ENCODE measurements at places on chromosomes 11 and 22.

DNA sequence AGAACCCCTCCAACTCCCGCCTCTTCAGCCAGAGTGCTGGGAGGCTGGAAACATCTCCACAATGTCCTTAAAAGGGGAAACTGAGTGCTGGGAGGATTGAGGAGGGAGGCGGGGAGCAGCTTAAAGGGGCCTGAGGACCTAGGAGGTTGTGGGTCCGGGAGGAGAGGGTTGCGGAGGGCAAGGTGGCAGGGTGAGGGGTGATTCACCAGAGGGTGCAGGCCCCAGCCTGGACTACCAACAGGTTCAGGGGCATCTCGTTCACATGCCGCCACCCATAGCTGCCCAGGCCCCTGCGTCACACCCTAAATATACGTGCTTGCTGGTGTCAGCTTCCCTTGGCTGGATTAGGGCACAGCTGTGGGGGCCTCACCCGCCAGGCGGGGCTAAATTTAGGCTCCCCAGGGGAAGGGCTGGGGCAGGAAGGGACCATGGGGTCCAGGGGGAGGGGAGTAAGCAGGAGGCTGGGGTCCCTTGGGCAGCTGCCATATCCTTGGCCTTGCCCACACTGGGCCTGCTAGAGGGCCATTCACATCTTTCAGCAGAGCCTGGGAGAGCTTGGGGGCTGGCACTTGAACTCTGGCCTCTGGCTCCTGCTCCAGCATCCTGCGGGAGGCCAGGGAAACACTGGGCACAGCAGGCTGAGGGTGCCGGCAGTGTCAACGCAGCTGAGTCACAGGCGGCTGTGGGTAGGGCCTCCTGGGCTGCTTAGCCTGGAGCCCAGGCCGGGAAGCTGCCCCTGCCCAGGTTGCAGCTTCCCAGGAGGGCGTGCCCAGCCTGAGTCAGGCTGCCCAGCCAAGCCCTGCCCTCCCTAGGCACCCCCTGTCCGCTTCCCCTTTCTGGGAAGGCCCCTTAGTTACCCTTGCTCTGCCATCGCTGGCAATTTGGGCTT, 1.3 kb downstream of the EHBP1L1 start:
- DNase-seq, result no peak

DNA sequence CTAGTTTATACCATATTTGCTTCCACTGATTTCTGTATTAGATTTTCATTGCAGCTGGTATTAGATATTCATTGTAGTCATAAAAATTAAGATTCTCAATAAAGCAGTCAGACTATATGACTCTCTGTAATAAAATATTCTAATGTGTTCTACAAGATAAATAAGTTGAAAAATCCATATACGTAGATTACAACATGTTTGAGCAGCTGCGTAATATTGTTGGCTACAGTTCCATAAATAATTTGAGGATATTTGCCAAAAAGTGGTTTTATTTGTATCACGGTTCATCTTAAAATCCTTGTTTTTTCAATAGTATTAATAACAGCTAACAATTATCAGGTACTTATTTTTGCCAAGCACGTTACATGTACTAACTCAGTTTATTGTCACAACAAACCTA, 668.6 kb upstream of the CCDC90B start:
- no peak for DNase-seq

- no peak for DNase-seq
These were observed 185.4 kb upstream of the CNTN5 start for GRCh38 chr11:98835335-98835734.

- DNase-seq, result no peak
These were observed 15.1 kb upstream of the ATXN10 start for GRCh38 chr22:45656577-45656976.

GRCh38 chr11:2775626-2776350, 76.0 kb upstream of the KCNQ1OT1 start:
- DNase-seq, result no peak

- no peak for DNase-seq
These were observed 112.6 kb downstream of the ARL14EP start for GRCh38 chr11:30435488-30435887.

DNA sequence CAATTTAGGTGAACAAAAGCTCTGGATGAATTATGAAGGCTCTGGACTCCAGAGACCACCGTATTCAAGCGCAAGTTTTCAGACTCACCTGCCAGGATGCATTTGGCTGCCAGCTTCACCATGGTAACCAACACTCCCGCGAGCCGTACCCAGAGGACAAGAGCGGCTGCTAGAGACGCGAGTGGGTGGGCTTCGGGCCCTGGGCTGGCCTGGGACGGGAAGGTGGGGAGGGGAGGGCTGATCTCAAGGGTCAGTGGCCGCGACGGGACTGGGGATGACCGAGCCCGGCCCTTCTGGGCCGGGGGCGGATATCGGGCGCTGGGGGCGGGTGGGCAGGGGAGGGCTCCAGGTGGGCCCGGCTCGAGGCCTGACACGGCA, 344 bp downstream of the IFT27 start:
- DNase-seq, result no peak

DNA sequence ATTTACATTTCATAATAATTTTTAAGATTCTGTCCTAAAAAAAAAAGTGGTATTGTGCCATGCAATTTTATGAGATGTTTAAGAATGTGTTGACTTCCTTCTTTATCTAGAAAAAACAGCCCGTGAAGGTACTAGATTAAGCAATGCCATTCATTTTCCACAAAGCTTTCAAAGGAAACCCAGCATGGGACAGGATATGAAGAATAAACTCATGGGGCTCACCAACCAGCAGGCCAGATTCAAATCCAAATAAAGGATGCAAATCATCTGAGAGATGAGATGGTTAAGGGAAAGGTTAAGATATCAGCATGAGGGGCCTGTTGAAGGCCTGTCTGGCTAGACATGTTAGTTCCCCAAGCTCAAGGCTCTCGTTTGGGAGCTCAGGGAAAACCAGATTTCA, 199.1 kb downstream of the SWAP70 start:
- no peak for DNase-seq

GRCh38 chr11:68891351-68891948, 12.2 kb downstream of the MRPL21 start:
- DNase-seq, result no peak

DNA sequence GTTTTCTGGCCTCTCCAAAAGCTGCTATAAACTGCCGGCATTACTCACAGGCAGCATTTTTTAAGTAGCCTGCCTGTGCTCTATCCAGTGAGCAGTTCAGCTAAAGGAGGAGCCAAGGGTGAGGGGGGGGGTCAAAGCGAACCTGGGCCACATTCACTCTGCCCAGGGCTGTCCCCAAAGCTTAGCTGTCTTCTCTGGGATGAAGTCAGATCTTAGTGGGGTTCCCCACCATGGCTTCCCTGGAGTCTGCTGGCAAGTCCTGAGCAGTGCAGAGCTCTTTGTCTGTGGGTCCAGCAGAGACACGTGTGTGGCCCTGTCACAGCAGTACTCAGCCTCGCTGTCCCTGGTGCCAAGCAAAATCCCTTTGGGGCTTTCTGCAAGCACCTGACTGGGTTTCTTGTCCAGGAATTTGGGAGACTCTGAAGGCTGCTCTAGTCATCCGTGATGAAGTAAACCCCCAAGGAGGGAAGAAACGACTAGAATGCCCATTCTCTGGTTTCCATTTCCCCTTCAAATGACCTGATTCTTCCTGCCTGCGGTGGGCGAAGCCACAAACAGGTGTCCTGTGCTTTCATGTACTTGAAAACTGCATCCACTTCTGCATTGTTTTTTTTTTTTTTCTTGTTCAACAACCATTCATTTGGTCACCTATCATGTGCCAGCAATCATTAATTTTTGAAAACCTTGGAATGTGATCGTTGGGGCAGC, 2.6 kb downstream of the KCNJ5 start:
- no peak for DNase-seq

GRCh38 chr22:28269277-28269676, 350.2 kb upstream of the PITPNB start:
- no peak for DNase-seq

DNA sequence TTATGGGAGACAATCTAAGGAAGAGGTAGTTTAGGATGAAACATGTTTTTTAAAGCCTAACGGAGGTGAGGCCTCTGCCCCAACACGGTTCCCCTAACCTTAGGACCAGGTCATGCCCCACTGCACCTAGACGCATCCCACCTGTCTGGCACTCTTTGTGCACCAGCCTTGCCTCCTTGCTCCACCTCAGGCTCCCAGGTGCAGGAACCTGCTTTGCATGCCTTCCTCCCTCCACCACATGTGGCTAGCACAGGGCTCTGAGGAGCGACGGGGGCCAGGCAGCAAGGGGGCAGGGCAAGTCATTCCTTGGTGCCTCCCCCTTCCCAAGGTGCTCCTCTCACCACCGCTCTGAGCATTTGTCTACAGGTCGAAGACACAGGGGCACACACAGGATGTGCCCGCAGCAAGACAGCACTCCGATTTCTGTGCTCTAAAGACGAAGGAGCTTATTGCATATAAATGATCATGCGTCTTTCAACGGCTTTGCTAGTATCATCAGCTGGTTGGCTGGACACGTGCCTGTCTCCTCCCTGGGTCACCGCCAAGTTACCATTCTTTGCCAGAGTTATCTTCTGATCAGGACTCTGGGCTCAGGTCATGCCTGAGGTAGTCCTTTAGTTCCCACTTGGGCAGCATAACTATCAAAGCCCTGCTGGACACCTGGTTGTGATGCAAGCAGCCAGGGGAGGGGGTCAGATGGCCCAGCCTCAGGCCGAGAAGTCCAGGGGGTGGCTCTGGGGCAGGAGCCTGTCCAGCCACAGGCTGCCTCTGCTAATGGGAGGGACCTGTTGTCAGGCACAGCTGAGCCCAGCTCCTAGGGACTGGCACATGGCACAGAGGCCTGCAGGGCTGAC, 172.0 kb upstream of the NTM start:
- DNase-seq, result no peak

GRCh38 chr11:131889146-131889577, 518.7 kb downstream of the NTM start:
- no peak for DNase-seq

- DNase-seq, result no peak
These were observed 119.6 kb downstream of the TENM4 start for GRCh38 chr11:79321263-79321662.

DNA sequence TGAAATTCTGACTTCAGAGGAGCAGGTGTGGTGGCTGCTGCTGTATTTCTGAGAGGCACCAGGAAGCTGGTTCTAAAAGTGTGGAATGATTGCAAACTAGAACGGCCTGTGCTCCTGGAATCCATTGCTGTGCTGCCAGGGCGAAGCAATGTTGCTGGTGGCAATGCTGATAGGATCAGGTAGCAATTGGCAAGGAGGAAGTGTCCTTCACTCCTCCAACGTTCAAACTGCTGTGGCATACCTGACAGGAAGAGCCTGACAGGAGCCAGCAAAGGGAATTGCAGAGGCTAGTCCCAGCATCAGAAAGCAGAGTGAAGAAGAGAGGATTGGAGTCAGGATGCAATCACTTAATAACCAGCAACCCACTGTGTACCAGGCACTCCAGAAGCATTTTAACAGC, 118.2 kb downstream of the FAR1 start:
- DNase-seq, result no peak

DNA sequence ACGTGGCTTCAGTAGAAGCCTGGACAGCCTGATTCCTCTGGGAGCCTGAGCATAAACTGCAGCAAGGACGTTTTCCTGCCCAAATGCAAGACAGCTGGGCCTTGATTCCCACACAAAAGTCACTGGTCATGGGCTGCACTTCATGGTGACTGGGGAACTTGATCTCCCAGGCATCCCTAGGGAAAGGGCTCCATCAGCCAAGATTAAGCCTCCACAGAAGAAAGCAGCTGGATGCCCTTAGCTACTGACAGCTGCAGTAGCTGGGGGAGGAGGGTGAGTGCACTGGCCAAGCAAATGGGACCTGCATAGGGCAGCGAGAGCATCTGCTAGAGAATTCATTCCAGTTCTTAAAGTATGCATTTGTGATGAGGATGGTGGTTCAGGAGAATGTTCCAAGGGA, 267.4 kb upstream of the ISX start:
- DNase-seq, result no peak

- DNase-seq, result no peak
These were observed 6.7 kb upstream of the DIXDC1 start for GRCh38 chr11:111930472-111930871.

GRCh38 chr11:59674291-59674690, 5.5 kb upstream of the PATL1 start:
- no peak for DNase-seq

GRCh38 chr22:20084547-20085413, 4.7 kb downstream of the DGCR8 start:
- DNase-seq, result no peak

DNA sequence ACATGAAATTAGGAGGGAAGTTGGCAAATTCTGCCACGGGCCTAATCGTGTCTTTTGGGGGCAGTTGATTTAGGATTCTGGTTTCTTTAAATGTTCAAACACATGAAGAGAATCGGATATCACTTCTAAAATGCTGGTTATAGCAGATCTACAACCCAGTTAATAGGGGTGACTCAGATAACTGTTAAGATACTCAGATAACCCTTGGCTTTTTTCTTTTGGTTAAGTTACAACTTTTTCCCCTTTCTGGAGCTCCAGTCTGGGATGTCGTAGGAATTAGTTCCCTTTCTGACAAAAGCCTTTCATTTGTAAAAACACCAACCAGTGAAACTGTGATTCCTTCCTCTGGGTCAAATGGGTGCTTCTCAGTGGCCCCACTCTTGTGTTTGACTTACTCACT, 976 bp downstream of the DEPDC7 start:
- no peak for DNase-seq

DNA sequence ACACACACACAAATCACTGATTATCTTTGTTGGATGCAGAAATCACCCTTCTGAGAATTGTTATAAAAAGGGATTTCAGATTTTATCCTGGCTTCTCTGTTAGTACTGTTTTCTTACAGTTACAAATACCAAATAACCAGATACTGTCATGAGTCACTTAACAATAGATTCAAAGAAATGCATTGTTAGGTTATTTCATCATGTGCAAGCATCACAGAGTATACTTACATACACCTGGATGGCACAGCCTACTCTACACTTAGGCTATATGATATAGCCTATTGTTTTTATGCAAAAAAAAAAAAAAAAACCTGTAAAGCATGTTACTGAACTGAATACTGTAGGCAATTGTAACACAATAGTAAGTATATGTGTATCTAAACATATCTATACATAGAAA, 319.2 kb upstream of the ARHGAP42 start:
- no peak for DNase-seq

GRCh38 chr11:13009476-13009920, 382 bp downstream of the RASSF10 start:
- DNase-seq, result no peak

GRCh38 chr22:20235389-20235991, 32.6 kb downstream of the RTN4R start:
- DNase-seq, result no peak

Measured in stimulated activated CD8-positive, alpha-beta memory T cell treated with anti-CD3 and anti-CD28 coated beads, Interleukin-7, amount 100 ng/mL, for 48 hours (primary cell).